ENCODE measurements at places on chromosomes 2 and 18.

GRCh38 chr2:219228041-219228910, 1.2 kb downstream of the ATG9A start:
- no peak for DNase-seq

- DNase-seq, result no peak
Measured at GRCh38 chr2:230592775-230593174, 119.9 kb upstream of the CAB39 start.

GRCh38 chr2:36197181-36197971, 158.2 kb upstream of the CRIM1 start:
- DNase-seq, result no peak

DNA sequence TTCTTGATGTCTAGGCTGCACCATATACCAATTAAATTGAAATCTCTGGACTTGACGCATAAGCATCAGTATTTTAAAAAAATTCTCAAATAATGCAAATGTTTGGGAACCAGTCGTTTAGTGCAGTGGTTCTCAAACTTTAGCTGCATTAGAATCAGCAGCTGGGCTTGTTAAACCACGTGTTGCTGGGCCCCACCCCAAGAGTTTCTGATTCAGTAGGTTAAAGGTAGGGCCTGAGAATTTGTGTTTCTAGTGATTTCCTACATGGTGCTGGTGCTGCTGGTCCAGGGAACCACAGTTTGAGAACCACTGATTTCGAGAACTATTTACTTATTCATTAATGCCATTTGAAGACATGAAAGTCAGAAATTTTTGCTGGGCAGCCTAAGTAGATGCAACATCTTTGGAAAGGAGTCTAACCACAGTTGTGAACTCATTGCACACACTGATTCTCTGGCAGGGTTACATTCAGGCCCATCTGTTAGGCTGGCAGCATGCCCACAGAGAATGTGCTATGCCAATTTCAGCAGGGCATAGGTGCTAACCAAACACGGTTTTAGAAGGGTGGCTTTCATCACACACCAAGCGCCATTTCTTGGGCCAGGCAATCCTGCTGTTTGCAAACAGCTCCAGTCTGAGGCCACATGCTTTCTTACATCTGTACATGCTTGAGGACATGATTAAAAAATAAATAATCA, 26.4 kb upstream of the ATP5MC3 start:
- no peak for DNase-seq

DNA sequence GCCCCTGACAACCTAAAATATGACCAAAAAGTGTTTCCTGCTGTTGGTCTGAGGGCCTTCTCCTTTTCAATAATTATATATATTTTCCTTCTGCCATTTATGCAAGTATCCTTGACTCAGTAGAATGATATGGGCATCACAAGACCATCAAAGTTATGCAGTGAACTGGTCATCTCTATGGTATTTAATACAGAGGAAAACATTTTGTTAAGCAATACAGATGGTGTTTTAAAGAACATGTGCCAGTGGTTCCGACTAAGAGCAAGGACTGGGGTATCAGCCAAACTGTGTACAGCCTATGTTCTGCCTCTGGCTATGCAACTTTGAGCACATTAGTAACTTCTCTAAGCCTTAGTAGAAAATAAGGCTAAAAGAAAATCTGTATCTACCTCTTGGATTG, 179.0 kb downstream of the TRABD2A start:
- no peak for DNase-seq
